ENCODE measurements at places on chromosomes 11 and 22.
A peak's percentile ranks its signal among the peaks of the same experiment; 100 is the strongest.

DNA sequence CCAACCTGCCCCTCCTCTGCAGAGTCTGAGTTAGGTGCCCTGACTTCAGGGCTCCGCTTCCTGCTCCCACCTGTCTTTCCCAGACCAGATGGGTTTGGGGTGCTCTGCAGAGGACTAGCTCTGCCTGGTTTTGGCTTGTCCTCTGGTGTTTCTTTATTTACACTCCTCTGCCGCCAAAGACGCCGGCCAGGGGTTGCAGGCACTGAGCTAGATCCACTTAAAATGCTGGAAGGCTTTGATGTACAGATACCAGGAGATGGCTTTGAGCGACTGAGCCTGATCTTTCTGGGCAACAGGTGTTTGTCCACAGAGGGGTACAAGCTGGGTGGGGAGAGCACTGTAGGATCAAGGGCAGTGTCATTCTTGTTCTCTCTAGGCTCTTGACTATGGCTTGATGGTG, 3.9 kb downstream of the SELENOH start:
- no peak for DNase-seq

DNA sequence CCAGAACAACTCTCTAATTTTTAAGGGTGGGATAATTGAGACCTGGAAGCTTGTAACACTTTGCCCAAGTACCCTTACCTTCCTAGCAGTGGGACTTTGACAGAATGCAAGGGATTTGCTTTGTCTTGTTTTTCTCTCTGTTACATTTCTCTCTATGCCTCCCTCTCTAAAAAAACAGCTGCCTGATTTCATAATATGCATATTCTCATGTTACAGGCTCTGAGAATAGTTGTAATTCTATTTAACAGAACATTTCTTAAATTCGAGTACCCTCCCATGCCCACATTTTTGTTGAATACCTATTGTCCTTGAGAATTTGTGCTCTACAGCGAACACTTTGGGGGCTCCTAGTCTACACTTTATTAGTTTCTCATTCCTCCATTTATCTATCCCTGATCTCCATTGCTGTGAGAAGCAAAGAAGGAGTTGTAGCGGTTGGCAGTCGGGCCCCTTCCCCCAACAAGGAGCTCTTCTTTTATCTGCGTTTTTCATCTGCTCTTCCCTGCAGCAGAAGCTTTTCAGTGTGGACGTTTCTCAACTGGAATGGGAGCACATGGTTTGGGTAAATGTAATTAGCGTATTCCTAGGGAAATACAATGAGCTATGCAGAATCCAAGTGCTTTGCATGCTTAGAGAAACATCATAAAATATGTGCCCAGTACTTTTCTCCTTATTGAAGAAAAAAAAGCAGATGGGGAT, 117.7 kb upstream of the CCDC90B start:
- DNase-seq: no peak

DNA sequence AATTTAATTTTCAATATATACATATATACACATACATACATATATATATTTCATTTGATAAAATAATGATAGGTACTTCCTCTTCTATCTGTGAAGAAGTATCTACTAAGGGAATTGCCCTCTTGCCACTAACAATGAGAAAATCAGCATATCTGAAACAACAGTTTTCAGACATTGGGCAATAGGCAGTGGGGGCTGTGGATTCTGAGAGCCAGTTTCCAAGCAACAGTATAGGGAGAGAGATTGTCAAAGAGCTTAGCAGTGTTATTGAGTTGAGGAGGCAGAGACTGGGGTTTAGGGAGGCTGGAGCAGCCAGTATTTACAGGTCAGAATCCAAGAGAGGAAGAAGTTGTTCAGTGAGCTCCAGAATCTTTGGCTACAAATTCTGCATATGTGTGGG, 119.3 kb downstream of the ARFGAP2 start:
- DNase-seq: no peak

DNA sequence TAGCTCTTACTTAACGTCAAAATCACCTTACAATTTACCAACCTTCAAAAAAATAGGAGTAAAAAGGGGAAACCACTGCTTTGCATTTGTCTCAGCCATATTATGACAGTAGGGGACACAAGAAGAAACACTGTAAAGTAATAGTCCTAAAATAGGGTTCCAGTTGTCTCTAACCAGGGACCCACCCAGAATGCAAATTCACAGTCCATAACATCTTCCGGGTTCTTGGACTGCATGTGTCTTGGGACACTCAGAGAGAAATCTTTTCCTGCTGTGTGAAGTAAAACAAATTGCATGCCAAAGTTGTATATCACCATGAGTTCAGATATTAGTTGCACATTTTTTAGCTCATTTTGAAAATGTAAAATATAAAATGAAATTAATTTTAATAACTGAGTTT, 69.8 kb upstream of the PGR start:
- DNase-seq: no peak

DNA sequence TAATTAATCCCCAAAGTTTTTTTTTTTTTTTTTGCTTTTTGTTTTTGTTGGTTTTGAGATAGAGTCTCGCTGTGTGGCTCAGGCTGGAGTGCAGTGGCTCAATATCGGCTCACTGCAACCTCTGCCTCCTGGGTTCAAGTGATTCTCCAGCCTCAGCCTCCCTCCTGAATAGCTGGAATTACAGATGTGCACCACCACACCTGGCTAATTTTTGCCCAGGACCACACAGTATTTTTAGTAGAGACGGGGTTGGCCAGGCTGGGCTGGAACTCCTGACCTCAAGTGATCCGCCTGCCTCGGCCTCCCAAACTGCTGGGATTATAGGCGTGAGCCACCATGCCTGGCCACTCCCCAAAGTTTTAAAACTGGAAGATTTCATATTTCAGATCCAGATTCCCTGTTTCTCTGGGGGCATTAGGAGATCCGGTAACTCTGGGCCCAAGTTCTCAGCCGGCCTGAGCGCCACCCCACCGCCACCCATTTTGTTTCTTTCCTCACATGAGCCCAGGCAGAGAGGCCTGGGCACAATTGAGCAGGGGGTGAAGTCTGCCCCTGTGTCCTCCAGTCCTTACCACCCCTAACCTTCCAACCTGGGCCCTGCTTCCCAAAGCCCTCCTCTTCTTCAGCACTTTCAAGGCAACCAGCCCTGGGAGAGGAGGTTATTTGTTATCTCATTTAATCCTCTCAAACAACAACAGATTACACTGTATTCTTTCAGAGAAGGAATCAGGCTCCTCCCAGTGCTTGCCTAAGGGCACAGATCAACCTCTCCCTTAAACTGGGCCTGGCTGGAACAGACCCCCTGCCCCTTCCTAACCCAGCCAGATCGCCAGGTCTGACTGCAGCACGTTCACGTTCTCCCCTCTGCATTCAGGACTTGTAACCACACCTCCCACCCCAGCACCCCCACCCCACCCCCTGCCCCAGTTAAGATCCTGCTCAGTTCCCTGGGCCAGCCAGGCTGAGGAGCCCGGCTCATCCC, 1.9 kb upstream of the CSNK1E start:
- no peak for DNase-seq

DNA sequence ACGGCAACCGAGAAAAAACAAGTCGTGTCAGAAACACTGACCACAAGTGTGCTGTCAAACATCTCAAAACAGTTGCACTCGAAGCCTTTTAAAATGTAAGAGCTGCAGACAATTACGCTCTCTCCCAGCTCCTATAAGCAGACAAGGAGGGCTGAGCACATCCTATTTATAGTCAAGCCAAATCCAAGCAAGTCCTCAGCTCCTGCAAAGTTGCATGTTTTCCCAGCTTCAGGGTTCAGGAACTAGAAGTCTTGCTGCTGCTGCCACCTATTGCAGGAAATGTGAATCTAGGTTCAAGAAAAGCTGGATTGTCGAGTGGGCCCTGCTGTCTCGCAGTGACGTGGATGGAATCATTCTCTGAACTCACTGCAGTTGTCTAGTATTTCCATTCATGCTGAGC, 15.5 kb downstream of the EFCAB6 start:
- peak; percentile 73 for DNase-seq

DNA sequence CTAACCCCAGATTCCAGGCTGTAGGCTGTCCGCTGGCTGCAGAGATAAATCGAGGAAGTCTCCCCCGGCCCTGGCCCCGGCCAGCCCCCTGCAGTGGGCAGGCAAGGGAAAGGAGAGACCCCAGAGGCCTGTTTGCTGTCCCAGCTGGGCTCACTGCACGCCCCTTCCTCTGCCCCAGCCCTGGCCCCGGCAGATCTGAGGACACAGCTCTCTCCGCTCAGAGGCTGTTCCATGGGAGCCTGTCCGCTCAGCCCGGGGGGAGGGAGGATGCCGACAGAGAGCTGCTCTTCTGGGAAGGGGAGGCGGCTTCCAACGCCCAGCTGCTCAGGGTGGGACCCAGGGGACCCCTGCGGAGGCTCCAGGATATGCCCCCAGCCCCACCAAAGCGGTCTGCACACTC, 37.7 kb upstream of the H19 start:
- DNase-seq: no peak

DNA sequence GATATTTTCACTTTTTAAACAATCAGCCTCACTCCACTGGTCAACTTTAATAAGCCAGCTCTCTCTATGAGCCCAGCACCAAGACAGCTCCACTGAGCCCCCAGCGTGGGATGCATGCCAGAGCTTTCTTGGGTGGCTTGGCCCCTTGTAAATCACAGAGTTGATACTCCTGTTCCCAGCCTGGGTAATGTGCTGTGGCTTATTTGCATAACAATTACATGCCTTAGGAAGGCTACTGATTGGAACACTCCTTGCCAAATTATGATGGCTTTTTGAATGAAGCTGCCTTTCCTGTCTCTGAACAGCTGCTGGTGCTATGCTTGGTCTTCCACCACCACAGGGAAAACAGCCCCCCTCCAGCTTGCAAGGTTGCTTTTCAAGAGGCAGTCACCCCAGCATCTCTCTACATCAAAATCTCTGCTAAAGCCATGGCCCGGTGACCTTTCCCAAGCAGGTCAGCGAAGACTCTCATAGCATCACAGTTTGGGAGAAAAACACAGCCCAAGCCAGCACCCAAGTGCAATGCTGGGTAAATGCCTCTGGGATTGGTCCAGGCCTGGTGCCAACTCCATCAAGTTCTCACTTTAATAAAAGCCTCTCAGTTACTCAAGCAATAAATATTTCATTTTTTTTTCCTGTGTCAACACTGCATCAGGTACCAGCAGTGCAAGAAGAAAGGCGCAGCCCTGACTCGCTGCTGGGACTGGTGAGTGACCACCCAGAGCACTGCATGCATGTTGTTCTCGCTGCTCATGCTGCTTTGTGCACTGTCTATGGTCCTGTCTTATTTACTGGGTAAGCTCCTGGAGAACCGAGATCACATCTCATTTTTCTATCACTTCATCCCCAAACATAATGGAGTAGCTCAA, 549.3 kb downstream of the OPCML start:
- no peak for DNase-seq

DNA sequence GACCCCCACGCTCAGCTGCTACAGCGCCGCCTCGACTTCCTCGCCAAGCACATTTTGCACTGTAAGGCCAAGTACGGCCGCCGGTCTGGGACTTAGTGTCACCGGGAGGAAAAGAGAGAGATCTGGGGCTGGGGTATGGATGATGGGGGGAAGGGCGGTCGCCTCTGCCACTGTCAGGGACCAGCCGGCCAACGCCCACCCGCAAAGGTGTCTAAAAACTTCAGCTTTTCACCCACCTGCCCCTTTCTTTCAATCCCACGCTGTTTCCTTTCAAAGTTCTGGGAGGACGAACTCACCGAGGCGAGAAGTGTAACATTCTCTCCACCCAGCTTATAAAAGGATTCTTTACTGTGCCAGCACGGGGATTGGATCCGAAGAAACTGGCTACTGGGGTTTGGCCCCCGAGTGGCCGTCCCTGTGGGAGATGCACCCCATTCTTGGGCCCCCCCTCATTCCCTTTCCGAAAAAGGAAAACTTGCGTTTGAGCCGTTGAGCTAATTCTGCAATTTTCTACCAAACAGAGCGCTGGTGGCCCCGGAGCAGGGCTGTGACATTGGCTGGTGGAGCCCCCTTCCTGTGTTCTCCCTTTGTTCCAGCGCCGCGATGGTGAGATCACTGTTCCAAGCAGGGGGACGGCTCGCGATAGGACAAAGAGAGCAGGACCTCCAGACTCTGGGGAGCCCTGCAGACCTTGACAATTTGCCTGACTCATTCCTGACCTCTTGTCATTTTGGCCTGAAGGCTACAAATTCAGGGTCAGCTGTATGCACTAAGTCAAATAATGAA, 1.8 kb downstream of the FJX1 start:
- DNase-seq: peak; percentile 59

- no peak for DNase-seq
Observed at GRCh38 chr22:31128156-31128555, 5.4 kb downstream of the INPP5J start.

DNA sequence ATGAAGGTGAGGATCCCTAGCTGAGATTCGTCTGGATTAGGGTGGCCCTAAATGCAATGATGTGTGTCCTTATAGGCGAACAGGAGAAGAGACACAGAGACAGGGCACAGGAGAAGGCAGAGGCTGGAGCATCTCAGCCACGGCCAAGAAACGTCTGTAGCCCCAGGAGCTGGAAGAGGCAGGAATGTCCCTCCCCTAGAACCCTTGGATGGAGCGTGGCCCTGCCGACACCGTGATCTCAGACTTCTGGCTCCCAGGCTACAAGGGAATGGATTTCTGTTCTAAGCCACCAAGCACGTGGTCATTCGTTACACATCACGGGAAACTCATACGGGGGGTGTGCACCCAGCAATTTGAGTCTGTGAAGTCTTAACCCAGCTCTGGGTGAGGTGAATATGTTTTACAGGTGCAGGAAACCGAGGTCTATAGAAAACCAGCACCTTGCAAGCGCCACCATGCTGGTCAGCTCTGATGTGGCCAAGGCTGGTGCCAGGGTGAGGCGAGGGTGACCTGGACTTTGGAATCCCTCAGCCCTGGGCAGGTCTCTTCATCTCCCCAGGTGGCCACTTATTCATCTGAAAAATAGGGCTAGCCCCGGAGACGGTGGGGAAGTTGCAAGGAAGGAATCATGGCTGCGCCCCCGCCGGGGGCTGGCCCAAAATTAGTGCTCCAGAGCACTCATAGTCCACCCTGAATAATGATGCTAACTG, 89.5 kb upstream of the FGF3 start:
- DNase-seq: no peak

- peak; percentile 51 for DNase-seq
Observed at GRCh38 chr22:22168190-22168940, 76.2 kb upstream of the VPREB1 start.

DNA sequence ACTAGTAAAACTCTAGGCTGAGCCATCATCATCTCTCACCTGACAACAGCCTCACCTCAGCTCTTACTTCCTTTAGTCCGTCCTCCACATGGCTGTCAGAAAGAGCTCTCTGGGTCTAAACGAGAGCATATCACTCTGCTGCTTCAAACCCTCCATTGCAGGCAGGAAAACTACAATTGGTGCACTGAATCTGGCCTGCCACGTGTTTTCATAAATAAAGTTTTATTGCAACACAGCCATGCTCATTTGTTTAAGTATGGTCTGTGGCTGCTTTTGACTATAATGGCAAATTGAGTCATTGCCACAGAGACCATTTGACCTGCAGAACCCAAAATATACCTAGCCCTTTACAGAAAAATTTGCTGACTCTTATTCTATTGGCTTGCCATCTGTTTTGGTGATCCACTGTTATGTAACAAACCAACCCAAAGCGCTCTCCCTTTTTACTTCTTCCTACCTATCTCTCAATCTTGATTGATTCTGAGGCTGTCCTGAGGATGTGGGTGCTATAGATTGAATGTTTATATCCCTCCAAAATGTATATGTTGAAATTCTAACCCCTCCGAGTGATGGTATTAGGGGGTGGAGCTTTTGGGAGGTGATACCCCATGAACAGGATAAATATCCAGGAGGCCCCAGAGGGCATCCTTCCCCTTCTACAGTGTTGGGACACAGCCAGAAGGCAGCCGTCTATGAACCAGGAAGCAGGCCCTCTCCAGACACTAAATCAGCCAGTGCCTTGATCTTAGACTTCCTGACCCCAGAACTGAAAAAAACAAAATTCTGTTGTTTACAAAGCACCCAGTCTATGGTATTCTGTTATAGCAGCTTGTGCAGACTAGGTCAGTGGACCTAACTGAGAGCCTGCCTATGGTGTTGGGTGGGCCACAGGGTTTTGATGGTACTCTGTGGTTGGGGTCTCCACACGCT, 99.9 kb downstream of the PIWIL4 start:
- no peak for DNase-seq

All from D341Med (cell line).